ENCODE measurements at places on chromosomes 5 and 9.

DNA sequence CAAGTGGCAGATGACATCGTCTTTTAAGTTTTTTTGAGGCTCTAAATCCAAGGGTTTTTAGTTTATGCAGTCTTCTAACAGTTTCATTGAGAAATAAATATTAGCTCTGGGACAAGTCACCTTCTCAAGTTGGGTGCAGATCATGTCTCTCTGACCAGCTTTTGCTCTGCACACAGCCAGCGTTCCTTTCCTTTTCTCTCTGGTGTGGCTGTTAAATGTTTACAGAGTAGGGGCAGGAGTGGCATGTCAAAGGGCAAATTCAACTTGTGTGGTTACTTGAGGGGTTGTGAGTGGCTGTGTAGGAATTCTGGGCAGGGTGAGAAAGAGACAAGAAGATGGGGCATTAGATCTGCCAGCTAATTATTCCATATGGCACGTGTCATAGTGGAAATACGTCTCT lies 187.5 kb upstream of the HMHB1 start:
- no peak for DNase-seq

DNA sequence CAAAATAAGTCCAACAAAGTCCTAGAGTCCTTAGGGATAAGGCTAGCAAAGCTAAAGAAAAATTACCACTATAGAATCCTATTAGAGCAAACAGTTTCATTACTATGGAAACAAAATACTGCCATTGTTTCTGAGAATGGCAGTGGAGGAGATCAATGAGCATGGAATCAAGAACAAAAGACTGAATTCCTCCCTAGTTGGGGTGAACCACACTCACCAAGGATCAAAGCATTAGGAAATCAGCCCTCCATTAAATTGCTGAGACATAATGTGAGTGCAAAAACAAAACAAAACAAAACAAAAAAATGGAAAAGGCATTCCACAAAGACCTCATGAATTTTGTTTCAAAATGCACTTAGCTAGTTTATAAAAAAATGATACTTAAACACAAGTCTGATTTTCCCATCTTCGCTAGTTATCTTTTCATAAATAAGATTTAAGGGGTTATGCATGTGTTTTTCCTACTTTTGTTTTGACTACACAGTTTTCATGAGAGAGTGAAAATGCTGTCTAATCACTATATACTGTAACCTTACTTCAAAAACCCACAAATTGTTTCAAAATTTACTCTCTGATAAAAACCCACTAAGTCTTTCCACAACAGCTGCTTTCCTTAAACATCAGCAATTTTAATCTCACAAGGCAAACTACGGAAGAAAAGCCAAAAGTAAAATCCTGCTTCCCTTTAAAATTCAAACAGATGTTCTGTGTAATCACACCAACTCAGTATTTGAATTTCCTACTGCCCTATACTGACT lies 9.7 kb downstream of the SERINC5 start:
- DNase-seq: peak; percentile 78

GRCh38 chr9:35096035-35096849 lies at the start of gene PIGO:
Gene PIGO, minus strand, starts transcription at chr9:35096591. Its CDS starts 1,026 bp downstream, at chr9:35095565.
- peak; percentile 93 for DNase-seq

- no peak for DNase-seq
Measured at GRCh38 chr9:81822301-81822865, 105.8 kb upstream of the SPATA31D4 start.

DNA sequence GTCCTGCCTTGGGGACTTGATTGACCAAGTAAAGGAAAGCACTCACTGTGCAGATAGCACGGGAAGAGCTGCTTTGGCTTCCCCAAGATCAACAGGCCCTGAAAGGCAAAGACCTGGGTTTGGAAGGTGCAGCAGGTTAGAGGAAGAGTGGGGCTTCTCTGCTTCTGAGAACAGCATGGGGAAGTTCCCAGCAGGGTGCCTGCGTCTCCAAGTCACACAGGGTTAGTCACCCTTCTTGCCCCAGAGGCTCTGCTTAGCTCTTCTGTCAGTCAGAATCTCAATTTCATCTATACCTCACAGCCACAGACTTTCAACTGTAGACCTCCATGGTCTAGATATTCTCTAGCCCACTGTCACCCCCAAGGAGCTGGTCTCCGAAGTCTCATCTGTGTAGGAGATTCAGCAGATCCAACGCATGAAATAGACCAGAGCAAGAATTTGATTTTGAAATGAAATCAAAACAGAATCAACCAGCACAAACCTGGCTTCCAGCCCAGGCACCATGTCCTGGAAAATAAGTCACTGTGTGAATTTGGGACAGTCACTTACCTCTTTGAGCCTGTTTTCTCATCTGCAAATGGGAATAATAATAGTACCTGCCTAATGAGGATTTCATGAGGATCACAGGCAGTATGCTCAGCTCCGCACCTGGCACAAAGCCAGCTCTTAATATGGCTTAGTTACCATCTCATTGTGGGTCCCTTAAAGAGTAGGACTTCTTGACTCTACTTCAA lies 64.0 kb downstream of the SFXN1 start:
- DNase-seq: no peak

- no peak for DNase-seq
Measured at GRCh38 chr5:173839117-173839713, 48.9 kb upstream of the CPEB4 start.

DNA sequence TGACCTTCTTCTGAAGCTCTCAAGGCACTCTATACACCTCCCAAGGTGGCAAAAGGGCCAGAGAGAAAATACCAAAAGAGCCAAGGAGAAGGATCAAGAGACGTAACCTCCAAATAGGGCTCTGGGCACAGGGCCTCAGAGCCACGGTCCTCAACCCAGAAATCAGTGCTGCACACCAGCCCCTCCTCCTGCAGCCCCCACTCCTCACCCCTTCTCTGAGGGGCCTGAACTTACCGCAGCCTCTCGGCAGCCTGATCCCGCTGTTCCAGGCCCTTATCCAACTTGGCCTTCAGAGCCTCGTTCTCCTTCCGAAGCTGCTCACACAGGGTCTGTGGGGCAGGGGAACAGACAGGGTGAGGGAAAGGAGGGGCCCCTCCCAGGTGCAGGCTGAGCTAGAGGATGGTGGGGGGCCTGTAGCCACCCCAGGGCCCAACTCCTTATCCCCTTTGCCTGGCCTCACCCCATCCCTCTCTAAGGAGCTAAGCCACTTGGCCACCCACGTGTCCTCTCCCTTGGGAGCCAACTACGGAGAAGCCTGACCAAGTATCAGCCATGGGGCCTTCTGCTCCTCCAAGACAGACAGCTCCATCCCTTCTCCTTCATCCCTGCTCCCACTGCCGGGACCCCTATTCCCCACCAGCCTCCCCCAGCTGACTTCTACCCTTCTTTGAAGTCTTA lies 28.8 kb downstream of the TNIP1 start:
- no peak for DNase-seq

DNA sequence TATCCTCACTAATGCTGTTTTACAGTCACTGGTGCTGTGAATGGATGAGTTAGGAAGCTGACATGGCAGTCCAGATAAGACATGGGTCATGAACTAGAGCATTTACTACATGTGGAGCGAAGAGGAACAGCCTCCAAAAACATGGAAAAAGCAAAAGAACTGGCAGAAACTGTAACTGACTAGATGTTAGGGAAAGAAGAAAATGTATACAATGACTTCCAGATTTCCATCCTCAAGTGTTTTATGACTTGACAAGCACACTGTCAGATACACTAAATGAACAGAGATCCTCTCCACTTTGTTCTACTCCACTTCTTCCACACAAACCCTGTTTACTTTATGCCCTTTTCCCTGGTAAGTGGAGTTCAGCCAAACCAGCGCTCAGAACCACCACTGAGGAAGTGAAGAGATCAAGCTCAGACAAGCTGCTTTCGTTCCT lies 11.5 kb downstream of the HMGCS1 start:
- no peak for DNase-seq

- no peak for DNase-seq
Measured at GRCh38 chr5:164332349-164333196, 827.2 kb downstream of the MAT2B start.

DNA sequence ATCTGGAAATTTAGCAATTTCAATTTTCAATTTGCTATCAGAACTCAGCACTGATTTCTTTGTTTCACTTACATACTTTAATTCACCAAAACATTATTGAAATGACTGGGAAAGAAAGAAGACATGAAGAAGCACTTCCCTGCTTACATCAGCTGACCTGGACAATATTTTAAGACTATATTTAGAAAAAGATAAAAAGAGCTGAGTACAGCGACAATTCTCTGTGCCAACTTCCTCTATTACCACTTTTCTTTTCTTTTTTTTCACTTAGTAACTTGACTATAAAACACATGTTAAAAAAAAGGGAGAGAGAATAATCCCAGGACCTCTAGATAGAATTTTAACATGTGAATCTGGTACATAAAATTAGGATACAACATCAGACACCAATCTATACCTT lies 35.6 kb downstream of the MEF2C start:
- DNase-seq: no peak

DNA sequence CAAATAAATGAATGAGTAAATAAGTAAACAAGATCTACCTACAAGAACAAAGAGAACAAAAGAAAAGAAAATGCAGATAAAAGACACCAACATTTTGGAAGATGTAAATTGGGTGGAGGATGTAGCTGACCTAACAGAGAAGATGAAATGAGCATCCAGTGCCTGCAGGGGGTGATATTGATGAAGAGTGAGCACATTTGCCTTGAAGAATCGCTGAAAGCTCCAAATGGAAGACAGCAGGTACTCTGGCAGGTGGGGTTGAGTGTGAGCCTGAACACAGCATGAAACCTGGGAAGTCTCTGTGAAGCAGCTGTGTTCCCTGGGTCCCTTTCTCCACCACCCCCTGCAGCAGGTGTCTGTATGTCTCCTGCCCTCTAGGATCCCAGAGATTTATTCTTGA lies 125.6 kb downstream of the NXNL2 start:
- DNase-seq: peak; percentile 24

GRCh38 chr5:36270175-36270574 lies 28.4 kb upstream of the NADK2 start:
- DNase-seq: no peak

- DNase-seq: no peak
Measured at GRCh38 chr9:121975801-121976277, 117.3 kb downstream of the TTLL11 start.

GRCh38 chr5:139271201-139272027 lies 22.1 kb upstream of the MATR3 start:
- peak; percentile 82 for DNase-seq

- DNase-seq: no peak
Measured at GRCh38 chr5:124570285-124571035, 176.0 kb downstream of the ZNF608 start.

DNA sequence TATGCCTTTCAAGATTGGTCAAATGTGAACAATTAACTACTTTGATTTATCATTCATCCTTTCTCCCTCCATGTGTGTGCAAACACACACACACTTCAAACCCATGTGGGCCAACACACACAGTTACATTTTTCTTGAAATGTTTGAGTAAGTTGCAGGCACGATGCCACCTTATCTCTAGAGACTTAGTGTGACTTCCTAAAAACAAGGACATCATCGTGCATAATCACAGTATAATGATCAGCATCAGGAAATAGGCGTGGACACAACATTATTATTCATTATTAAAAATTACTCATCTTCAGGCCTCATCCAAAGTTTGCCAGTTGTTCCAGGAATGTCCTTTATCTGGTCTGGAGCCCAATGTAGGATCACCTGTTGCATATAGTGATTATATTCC lies 209.5 kb downstream of the GNA14 start:
- DNase-seq: no peak

DNA sequence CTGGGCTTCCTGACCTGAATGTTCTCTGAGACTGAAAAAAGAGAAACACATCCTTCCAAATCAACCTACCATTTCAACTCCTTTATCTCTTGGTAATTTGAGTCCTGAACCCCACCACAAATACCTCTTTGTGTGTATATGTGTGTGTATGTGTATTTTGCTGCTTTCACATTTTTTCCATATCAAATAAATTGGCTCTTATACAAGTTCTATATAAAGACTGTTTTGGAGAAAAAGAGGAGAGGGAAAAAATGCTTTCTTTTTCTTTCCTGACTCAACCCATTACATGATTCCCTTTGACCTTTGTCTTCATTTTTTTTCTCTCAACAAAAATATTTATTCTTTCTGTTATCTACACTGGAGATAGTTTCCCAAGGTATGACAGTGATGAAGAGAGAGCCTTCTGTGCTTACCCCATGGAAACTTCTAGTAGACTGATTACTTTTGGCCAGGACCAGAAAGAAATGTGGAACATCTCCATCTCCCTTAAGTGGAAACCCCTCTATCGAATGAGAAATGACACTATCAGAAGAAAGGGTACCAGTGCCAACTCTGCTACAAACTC lies 85.3 kb downstream of the PAPPA start:
- DNase-seq: no peak

Data from adipocyte (in vitro differentiated cells).